ENCODE measurements at places on chromosomes 7 and 10.

DNA sequence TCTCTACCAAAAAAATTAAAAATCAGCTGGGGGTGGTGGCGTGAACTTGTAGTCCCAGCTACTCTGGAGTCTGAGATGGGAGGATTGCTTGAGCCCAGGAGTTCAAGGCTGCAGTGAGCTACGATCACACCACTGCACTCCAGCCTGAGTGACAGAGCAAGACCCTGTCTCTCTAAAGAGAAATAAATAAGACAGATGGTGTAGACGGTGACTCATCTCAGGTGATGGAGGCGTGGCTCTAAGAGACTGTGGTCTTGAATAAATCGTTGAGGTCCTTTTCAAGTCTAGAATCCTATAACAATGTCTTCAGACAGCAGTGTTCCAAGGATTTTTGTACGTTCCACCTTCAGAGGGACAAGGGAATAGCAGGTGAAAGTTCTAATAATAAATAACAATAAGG lies 53.8 kb upstream of the PFKFB3 start:
- no peak for DNase-seq

DNA sequence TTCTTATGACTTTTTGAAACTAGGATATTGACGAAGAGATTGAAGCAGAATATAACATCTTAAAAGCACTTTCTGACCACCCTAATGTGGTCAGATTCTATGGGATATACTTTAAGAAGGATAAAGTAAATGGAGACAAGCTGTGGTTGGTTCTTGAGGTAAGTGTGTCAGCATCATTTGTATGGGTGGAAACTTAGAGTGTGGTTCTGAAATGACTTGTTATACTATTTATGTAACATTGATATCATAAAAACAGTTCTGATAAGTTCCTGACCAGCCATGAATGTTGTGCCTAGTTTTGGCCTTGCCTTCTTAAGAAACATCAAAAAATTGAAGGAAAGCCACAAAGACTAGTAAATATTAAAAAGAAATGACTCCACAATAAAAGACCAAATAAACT lies 20.8 kb downstream of the MYO3A start:
- DNase-seq = no peak

DNA sequence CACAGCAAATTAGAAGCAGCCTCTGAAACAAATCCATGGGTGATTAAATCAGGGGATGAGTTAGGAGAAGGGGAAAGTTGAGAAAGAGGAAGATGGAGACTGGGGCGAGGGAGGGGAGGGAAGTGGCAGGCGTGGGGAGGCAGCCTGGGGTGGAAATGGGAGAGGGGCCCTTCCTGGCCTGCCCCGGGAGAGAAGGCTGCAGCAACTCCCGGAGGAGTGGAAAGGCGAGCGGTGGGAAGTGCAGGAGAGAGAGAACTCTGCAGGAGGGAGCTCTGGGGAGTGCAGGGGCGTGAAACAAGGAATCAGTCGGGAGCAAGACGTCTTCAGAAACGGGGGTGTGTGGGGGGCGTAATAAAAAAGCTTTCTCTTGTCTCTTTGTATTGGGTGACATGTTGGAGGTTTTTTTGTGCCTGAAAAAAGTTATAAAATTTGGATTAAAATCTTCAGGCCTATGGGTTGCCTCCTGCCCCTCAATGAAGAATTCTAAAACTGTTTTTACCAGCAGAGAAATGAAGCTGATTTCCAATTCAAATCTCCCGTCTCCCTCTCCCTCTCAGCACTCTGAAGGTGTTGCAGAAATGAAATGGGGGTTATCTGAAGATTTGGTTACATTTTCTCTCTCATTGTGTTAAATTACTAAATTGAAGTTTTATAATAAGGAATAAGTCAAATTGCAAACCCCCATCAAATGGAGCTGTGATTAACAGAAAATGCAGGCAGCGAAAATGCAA lies 4.7 kb upstream of the UNCX start:
- peak; percentile 77 for DNase-seq

DNA sequence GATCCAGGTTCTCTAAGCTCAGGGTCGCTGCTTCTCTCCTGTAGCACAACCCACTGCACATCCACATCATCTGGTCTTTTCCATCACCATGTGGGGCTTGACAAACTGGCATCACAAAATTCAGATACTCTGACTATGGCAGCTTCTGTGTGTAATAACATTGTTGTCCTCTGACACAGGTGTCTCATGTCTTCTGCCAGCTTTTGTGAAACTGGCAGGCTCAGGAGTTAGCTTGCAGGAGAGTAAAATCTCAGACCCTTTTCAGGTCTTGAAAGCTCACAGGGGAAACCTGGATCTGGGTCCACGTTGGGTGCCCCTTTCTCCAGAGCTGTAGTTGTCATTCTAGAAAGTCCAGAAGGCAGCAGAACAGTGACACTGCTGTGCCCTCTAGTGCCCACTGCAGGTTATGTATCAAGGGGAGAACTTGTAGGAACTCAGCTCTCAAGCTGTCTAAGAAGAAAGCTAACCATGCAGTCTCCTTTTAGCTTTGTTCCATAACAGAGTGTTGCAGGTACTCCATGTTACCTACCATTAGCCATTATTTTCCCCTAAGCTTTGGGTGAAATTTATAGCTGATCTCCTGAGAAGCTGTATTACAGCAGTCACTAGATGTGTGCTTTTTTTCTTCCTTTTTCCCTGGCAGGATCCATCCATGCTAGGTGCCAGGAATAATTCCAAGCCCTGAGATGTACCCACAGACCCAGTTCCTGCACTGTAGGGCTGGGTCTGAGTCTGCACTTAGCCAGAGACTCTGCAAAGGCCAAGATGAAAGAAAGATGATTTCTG lies 102.7 kb downstream of the ZNF248 start:
- DNase-seq = peak; percentile 47

DNA sequence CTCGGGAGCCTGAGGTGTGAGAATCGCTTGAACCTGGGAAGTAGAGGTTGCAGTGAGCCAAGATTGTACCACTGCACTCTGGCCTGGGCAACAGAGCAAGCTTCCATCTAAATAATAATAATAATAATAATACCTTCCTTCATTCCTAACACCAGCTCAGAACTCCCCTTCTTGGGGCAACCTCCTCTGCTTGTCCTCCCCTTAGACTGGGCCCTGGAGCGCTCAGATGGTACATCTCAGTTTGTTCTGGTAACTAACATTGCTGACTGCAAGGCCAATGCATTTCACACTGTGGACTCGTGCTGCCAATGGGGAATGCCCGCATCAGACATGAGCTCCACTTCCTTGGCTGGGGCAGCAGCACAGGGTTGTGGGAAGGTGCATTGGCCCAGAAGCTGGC lies 77.6 kb downstream of the C10orf105 start:
- no peak for DNase-seq

DNA sequence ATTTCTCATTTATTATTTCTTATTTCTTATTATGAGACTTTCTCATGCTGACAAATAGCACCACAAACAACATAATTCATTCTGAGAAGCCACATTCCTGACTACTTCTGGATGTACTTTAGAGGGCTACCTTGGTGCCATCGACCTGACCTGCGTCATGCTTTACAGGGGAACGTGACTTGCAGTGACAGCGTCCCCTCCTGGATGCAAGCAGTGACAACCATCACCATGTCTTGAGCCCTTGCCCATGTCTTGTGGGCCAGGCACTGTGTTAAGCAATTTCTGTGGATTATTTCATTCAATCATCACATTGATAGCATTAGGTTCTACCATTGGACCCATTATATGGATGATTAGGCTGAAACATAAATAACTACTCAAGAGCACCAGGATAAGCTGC lies 137.0 kb downstream of the ANK3 start:
- DNase-seq = no peak

GRCh38 chr7:133652547-133652946 lies 399.7 kb downstream of the EXOC4 start:
- no peak for DNase-seq

DNA sequence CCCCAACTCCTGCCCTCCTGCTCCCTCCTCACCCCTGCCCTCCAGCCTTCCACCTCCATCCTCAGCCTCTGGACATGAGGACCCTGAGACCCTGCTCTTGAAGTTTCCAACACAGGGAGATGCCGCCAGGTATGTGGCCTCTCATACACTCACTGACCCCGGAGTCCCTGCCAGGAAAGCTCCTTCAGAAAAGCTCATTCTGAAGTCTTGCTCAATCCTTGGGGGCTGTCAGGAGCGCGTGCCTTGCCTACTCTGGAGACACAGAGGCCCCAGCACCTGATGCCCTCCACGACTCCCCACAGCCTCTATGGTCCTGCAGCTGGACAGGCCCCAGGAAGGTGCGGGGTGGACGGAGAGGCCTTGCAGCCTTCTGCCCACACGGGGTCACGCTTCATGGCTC lies 11.0 kb downstream of the NUDT1 start:
- DNase-seq = no peak

DNA sequence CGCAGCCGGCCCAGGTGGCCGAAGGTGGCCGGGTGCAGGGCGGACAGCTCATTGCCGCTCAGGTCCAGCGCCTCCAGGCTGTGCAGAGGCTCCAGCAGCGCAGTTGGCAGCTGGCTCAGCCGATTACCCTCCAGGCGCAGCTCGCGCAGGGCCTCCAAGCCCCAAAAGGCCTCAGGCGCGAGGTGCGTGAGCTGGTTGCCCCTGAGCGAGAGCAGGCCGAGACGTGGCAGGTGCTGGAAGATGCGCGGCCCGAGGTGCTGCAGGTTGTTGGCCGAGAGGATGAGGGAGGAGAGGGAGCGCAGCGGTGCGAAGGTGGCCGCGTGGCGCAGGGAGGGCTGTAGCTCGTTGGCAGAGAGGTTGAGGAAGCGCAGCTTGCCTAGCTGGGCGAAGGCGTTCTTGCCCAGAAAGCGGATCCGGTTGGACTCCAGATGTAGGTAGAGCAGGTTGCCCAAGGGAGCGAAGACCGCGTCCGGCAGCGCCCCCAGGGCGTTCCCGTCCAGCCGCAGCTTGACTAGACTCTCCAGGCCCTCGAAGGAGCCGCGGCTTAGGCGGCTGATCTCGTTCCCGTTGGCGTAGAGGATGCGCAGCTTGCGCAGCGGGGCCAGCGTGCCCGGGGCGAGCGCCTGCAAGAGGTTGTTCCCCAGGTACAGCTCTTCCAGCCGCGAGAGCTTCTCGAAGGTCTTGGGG lies 923 bp downstream of the TRIL start:
- DNase-seq = no peak

GRCh38 chr7:149456506-149457421 lies 4.1 kb downstream of the ZNF777 start:
- DNase-seq = peak; percentile 10

- no peak for DNase-seq
Measured at GRCh38 chr7:26714438-26714837, 150.0 kb downstream of the SKAP2 start.

DNA sequence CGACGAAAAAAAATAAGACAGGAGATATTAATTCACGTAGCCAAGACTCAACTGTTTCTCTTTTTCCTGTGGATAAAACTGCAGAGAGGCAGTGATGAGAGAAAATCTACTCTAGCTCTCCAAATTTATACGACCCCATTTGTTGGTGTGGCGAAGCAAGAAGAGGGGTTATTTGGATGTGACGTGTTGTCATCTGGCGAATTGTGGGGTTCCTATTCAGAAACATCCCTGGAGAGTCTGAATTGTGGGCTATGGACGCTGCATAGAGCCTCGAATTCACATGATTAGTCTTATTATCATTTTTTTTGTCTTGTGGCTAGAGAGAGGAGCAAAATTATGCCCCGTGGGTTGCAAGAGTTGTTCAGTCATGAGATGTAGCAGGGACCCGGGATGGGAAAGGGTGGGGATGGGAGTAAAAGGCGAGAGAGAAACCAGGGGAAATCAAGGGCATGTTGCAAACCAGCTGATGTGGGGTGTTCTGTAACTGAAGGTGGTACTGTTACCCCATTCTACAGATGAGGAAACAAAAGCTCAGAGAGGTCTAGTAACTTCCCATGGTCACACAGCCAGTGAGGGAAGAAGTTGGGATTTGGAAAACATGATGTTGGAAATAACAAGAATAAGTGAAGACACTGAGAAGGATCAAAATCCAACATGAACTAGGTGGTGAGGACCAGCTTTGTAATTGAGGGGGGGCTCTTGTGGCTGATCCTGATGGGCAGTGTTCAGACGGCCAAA lies 69.2 kb upstream of the SFMBT2 start:
- DNase-seq = no peak

- no peak for DNase-seq
Measured at GRCh38 chr10:43000021-43000411, 76.9 kb upstream of the RET start.

GRCh38 chr7:81007051-81007450 lies 88.2 kb upstream of the SEMA3C start:
- DNase-seq = no peak

DNA sequence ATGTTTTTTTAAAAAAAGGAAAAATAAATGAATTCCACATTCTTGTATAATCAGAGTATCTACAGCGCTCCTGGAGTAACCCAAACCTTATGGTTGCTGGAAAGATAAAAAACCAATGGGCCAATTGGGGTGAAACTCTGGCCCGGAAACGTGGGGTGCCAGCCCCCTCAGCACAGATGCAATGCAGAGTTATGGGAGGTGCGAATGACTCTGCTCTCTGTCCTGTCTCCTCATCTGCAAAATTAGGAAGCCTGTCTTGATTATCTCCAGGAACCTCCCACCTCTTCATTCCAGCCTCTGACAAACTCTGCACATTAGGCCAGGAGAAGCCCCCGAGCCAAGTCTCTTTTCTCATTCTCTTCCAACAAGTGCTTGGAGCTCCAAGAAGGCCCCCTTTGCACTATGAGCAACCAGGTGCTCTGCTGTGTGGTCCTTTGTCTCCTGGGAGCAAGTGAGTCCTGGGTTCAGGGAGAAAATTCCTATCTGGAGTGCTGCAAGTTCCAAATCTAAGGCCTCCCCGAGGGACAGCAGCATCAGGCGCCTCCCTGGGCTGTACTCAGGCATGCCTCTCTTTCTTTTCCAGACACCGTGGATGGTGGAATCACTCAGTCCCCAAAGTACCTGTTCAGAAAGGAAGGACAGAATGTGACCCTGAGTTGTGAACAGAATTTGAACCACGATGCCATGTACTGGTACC lies 130.5 kb upstream of the PRSS1 start:
- DNase-seq = no peak

DNA sequence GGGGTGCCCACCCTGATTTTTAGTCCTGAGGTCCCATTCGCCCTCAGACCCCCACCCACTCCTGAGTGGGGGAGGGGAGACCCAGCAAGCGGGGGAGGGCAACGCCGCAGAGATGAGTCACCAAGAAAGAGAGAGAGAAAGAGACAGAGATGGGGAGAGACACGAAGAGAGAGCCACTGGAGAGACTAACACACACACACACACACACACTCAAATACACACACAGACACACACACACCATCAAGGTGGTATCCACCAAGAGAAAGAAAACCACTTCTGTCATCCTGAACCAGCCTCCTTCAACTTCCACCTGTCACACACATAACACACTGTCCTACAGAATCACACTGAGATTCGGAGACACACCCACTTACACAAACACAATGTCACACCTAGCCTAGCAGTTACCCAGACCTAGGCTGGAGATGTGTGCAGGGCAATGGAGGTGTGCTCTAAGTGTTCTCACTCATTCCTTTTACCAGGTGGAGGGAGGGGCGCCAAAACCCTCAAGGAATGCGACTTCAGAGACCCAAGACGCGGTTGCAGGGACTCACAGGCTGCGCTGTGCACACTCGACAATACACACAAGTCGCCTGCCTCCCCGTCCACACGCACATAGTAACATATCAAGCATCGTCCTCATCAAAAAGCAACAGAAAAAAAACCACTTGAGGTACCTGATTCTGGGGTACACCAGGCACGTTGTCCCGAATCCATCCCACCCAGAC lies 3.9 kb upstream of the VGF start:
- peak; percentile 53 for DNase-seq

All from H1 (cell line).